Stimulated activated CD4-positive, alpha-beta T cell treated with anti-CD3 and anti-CD28 coated beads, Interleukin-2, amount 100 ng/mL, for 24 hours (primary cell): ENCODE measurements at places on chromosomes 16 and 17.
A peak's percentile ranks its signal among the peaks of the same experiment; 100 is the strongest.

DNA sequence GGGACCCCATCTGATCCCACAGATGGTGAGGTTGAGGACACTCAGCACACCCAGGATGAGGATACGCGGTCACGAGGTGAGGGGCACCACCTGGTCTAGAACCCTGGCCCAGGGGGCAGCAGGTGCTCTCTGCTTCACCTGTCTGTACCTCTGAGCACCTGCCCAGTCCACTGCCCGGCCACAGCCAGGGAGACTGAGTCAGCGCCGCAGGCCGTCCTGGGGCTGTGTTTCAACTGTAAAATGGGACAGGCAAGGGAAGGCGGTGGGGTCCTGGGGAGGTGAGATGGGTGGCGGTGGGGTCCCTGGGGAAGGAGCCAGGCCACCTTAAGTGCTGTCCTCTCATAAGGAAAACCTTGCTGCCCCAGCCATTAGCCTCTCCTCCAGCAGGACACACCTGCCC is 60.4 kb downstream of the ENGASE start:
- no peak for DNase-seq

GRCh38 chr17:72840019-72840418 is 252.5 kb downstream of the SLC39A11 start:
- DNase-seq = no peak

DNA sequence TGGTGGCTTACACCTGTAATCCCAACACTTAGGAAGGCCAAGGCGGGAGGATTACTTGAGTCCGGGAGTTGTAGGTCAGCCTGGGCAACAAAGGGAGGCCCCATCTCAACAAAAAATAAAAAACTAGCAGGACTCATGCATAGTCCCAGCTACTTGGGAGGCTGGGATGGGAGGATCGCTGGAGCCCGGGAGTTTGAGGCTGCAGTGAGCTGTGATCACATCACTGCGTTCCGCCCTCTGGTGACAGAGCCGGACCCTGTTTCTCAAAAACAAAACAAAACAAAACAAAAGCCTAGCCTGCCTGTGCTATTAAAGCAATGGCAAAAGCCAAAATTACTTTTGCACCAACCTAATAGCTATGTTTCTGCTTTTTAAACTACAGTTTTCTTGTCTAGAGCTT is 1.5 kb downstream of the FCSK start:
- DNase-seq = no peak

DNA sequence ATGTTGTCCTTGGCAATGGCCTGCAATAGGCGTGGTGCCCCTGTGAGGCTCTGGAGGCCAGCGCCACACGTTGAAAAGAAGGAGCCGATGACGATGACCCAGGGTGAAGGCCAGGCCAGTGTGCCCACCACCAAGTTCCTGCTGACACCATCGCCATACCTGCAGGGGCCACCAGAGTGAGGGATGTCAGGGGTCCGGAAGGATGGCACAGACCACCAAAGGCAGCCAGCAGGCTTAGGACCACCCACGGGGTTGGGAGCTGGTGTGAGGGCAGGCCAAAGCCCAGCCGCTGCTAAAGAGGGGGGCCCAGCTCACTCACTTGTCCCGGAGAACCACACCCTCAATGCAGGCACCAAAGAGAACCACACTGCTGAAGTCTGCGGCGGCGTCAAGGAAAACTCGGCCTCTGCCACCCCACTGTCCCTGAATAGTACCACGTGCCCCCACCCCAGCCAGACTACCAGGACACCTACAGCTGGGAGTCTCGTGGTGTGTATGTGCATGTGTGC is 6.5 kb upstream of the LCAT start:
- DNase-seq = no peak

- no peak for DNase-seq
Measured at GRCh38 chr17:44121997-44122815, 1.2 kb downstream of the HDAC5 start.

DNA sequence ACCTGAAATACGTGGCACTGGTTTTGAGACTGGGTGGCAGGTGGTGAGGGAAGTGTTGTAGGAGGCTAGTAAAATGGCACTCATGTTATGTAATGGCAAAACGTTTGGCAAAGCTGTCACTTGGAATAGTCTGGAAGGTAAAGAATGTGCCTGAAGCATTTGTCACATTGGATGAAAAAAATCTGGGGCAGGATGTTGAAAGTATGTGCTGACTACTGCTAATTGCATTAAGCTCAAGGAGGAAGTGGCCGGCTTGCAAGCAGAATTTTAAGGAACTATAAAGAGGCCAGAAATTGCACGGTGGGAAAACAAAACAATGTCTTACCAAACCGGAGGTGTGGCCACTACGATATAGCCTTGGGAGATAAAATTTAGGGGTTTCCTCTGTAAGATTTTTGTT is 26.6 kb upstream of the NLRP1 start:
- DNase-seq = no peak

DNA sequence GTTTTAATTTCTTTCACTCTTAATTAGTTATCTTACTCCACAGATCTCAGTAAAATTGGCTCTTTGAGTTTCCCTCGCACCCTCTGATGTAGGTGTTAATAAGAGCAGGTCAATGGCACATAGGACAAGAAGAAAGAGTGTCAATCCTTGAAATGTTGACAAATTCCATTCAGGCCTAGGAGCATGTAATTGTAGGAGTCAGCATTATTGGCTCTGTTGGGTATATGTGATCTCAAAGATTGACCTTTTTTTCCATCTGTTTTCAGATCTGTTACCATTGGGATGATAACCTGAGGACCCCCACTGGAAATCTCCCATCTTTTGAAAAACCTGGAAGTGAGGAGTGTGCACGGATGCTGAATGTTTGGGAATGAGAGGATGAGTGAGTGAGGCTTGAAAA is 11.8 kb upstream of the TBKBP1 start:
- DNase-seq = no peak

- DNase-seq = no peak
Measured at GRCh38 chr16:66054095-66054494, 312.4 kb upstream of the CDH5 start.

DNA sequence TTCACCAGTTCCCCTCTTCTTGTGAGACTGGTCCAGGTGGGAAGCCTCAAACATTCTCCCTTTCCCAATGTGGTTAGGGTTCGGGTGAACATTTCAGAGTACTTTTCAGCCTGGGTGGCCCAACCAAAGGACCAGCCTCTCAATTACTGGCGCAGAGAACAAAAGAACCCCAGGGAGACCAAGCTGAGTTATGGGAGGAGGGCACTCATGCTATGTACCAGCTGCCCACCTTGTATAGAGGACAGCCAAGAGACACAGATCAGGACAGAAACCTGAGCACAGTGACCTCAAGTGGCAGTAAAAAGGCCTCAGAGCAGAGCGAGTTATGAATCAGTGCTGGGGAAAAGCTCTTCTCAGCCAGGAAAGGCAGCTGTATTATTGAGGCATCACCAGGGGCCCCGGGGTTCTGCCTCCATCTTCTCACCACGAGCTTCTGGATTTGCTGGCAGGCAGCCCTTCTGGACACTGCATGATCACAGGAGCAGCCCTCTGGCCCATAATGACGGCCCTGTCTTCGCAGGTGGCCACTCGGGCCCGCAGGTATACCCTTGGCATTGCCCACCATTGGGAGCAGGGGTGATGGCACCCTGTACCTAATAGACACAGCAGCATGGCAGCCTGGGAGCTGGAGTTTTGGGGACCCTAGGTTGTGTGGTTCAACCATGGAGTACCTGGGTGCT is 3.8 kb downstream of the G6PC3 start:
- DNase-seq = no peak

DNA sequence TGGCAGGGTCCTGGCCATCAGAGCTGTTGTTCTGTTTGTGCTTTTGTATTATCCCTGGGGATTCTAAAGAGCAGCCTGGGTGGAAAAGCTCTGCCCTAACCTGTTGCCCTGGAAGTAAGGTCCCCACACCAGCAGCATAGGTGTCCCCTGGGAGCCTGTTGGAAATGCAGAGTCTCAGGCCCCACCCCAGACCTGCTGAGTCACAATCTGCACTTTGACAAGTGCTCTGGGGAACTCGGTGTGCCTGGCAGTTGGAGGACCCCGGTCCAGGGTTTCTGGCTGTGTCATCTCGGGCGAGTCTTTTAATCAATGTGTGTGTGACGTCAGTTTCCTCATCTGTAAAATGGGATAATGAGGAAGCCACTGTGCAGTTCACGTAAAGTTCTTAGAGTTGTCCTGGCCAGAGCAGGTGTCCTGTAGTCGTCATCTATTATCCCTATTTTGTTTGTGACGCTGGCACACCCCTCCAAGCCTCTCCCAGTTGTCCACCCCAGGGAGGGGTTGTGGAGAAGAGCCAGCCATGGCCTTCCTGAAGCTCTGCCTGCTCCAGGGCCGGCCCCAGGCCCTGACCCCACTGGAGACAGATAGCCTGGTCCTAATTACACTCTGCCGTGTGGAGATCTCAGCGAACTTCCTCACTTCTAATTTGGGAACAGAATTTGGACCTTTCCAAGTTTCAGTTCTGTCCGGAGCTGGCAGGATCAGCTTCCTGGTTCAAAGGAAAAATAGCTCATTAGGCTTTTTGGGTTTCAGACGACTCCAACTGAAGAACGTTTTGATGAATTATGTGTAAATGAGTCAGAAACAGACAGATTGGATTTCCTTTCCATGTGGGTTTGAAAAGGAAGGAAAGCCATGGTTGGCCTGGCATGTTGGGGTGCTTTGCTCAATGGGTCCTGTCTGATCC is 295.7 kb upstream of the FOXF1 start:
- DNase-seq = no peak

DNA sequence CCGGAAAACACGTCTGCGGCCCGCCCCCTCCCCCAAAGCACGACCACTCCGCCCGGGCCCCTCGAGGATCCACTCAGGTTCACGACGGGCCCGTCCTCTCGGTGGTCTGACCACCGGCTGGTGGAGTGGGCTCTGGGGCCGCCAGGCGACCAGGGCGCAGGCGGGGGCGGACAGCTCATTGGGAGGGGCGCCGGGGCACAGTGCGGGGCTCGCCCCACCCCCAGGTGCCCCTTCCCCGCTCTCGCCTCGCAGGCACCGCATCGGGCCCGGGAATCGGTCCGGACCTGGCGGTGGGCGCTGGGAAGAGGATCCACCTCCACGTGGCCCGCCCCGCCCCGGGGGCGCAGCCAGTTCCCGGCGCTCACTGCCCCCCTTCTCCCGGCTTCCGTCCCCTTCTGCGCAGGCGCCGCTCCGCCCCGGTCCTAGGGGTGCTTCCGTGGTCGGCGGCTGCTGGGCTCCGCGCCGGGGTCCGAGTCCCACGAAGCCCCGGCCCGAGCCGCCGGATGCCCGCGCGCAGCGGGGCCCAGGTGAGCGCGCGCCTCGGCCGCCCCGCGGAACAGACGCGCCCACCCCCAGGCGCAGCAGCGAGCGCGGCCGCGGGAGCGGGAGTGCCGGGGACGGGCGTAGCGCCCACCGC is at the start of gene MPG:
Gene MPG, plus strand, starts transcription at position 419 of the 637 bp plus-strand sequence. Its CDS starts 85 bp downstream, at position 504.
- DNase-seq = peak; percentile 86

GRCh38 chr17:73984941-73985340 is 218.5 kb upstream of the RPL38 start:
- DNase-seq = no peak
